Stimulated activated CD4-positive, alpha-beta T cell treated with anti-CD3 and anti-CD28 coated beads, Interleukin-1b, Interleukin-23, amount 100 ng/mL, for 48 hours (primary cell): ENCODE measurements at places on chromosomes 16 and 17.

DNA sequence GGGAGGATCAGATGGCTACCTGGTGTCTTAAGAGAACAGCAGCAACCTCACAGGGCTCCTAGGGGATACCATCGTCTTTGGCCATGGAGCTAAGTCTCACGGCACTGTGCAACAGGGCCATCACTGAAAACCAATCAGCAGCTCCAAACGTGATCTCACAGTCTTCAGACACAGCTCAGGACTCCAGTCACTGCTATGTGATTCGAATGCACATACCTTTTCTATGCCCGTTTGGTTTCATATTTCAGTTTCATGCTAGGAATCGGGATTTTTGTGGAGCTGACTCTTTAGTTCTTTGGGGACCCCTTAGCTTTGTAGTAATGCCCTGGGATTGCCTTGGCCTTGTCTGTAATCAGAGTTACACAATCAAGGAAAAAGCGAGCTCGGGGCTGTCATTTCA, 162.8 kb upstream of the CDH11 start:
- no peak for DNase-seq

- DNase-seq: no peak
Observed at GRCh38 chr16:16989368-16989767, 481.4 kb downstream of the XYLT1 start.

DNA sequence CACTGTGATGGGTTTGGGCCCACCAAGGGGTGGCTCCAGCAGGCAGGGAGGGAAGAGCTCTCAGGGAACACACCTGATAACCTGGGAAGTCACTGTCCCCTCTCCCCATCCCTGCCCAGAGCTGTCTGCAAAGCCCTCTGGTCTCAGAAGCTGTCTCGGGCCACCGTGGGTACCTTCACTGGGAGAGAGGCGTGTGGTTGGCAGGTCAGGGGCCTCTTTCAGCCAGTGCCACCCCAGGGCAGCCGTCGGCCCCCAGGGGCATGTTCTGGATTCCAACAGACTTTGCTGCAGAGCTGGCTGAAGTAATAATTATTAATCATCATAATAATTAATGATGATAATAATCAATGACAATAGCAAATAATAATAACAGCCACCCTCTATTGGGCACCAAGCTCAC, 21.1 kb downstream of the MGAT5B start:
- no peak for DNase-seq

DNA sequence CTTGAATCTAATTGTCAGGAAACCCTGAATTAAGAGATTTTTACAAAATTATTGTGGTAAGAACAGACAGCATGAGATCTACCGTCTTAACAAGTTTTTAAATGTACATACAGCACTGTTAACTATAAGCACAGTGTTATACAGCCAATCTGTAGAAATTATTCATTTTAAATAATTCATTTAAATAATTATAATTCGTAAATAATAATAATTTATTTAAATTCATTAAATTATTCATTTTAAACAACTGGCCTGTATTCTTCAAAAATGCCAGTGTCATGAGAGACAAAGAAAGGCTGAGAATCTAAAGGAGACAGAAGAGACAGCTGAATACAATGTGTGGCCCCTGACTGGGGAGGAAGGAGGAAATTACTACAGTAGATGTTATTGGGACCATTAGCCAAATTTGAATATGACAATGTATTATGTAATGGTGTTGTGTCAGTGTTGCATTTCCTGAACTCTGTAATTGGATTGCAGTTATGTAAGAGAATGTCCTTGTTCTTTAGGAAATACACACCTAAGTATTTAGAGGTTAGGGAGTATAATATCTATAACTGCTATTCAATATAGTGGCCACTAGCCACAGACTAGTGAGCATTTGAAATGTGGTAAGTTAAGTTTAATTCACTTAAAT, 2.3 kb downstream of the RSAD1 start:
- no peak for DNase-seq

- no peak for DNase-seq
Observed at GRCh38 chr17:29178750-29179231, 1.4 kb downstream of the MYO18A start.
